ENCODE measurements at places on chromosomes 12 and 14. TPM values are rescaled to one million over a fixed set of nuclear protein-coding genes. Genes with fewer than 3 reads are reported as not detected.

RIPK3 gene
- total RNA-seq: 23.4 TPM

OAS2 gene
- 57.7 TPM for total RNA-seq

TMEM132D gene
- 1.0 TPM for total RNA-seq

HHIPL1 gene
- total RNA-seq: 1.6 TPM

SCNN1A gene
- 199 TPM for total RNA-seq

DNA sequence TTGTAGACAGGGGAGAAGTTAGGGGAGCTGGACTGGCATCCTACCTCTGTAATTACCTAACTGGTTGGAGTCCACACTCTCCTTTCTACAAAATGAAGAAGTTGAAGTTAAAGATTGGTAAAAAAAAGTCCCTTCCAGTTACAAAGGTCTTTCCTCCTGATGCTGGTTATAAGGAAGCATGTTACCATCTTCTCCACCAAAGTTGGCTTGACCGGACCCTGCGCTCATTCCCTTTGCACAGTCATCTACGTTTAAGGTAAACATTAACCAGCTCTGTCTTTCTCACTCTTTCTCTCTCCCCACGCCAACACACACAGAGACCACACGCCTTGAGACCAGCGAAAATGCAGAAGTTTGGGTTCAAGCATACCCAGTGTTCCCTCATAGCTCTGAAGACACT is 11.9 kb downstream of the FBLN5 start:
- no peaks in the 10 kb centered on the region for H3K27me3 ChIP-seq
- H3K4me1 ChIP-seq: no peaks in the 10 kb centered on the region
- H3K36me3 ChIP-seq: peaks cover 27% of the 10 kb centered on the region
- no peak overlapping the region for H3K4me3 ChIP-seq
- DNase-seq: no peak

- no peak overlapping the region for H3K27ac ChIP-seq
- no peak overlapping the region for H3K4me3 ChIP-seq
- H3K27me3 ChIP-seq: no peaks in the 10 kb centered on the region
- no peaks in the 10 kb centered on the region for H3K36me3 ChIP-seq
- no peaks in the 10 kb centered on the region for H3K4me1 ChIP-seq
- DNase-seq: no peak
Observed at GRCh38 chr12:20423557-20423956, 55.2 kb downstream of the PDE3A start.

DNA sequence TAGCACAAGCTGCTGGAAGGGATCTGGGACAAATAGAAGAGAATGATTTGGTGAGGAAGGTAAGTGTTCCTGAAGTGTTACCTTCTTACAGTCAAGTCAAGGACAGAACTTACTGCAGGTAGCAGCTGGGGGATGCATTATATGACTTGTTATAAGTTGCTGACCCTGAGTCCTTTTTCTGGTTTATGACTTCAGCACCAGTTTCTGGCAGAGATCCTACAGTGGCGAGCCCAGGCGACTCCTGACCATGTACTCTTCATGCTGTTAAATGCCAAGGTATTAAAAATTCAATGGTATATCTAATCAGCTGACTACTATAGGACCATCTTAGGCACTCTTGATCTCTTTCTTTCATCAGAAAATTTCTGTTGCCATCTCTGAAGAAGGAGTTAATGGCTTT is 45.1 kb upstream of the ATF1 start:
- H3K4me1 ChIP-seq: no peaks in the 10 kb centered on the region
- H3K36me3 ChIP-seq: peaks cover 81% of the 10 kb centered on the region
- no peaks in the 10 kb centered on the region for H3K27me3 ChIP-seq

DNA sequence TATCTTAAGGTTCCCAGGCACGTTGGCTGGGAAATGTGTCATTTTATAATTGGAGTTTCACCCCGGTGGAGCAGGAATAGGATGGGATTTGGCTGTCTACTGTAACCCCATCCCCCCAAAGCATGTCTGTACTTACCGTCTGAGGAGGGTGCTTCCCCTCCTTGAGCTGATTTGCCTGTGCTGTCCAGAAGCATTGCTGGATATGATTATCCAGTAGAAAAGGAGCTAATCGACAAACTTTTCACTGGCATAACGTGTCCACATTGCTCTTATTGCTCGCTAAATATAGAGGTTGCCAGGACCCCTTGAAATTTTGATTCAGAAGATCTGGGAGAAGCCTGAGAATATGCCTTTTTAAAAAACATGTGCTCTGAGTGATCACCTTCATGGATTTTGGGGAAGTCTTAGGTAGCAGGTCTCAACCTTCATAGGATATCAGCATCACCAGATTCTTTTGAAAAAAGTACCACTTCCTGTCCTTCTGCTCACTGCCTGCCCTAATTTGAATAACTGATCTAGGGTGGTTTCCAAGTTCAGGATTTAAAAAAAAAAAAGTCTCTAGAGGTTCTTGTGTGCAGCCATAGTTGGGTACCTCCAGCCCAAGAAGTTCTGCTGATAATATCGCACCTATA is 80.4 kb upstream of the KCNA1 start:
- peaks cover 15% of the 10 kb centered on the region for H3K27me3 ChIP-seq
- no peaks in the 10 kb centered on the region for H3K36me3 ChIP-seq
- H3K4me3 ChIP-seq: no peak overlapping the region

- H3K27ac ChIP-seq: no peak overlapping the region
- no peak for DNase-seq
- no peaks in the 10 kb centered on the region for H3K27me3 ChIP-seq
Observed at GRCh38 chr14:38512236-38512635, 256.3 kb upstream of the CLEC14A start.

DNA sequence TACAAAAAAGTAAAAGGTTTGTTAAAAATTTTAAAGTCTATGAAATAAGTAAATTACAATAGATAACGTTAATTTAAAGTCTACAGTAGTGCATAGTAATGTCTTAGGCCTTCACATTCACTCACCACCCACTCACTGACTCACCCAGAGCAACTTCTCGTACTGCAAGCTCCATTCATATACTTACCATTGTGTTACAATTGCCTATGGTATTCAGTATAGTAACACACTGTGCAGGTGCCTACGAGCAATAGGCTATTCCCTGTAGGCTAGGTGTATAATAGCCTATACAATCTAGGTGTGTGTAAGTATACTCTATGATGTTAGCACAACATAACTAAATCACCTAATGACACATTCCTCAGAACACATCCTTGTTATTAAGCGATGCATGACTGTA is 435.3 kb upstream of the TMTC1 start:
- H3K36me3 ChIP-seq: no peaks in the 10 kb centered on the region
- no peaks in the 10 kb centered on the region for H3K4me1 ChIP-seq

GRCh38 chr12:3725388-3726115 is 27.4 kb downstream of the CRACR2A start:
- DNase-seq: no peak
- H3K4me3 ChIP-seq: no peak overlapping the region
- no peak overlapping the region for H3K27ac ChIP-seq
- H3K27me3 ChIP-seq: no peaks in the 10 kb centered on the region
- no peaks in the 10 kb centered on the region for H3K36me3 ChIP-seq
- H3K4me1 ChIP-seq: peaks cover 8% of the 10 kb centered on the region

DNA sequence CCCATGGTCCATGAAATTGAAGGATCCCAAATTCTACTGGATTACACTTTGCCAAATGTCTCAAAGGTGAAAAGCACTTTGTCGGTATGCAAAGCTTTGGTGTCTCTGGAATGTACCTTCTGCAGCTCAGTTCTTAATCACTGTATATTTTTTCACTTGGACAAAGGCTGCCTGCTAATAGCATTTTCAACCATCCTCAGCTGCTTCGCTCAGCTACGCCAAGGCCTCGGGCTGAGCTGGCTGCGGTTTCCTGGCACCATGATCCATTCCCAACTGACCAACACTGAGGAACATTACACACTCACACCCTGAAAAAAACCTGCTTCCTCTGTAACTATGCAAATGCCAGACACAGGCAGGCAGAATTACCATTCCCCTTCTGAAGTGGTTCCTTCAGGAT is 335.2 kb downstream of the DPF3 start:
- no peaks in the 10 kb centered on the region for H3K36me3 ChIP-seq
- H3K4me3 ChIP-seq: no peak overlapping the region
- no peaks in the 10 kb centered on the region for H3K4me1 ChIP-seq
- H3K27me3 ChIP-seq: no peaks in the 10 kb centered on the region

- H3K4me1 ChIP-seq: no peaks in the 10 kb centered on the region
- H3K4me3 ChIP-seq: no peak overlapping the region
- no peak overlapping the region for H3K27ac ChIP-seq
- H3K27me3 ChIP-seq: no peaks in the 10 kb centered on the region
- no peak for DNase-seq
- H3K36me3 ChIP-seq: no peaks in the 10 kb centered on the region
Observed at GRCh38 chr12:112627851-112628250, 163.7 kb upstream of the RPH3A start.

GRCh38 chr14:76931631-76932402 is 96.7 kb downstream of the IRF2BPL start:
- peaks cover 8% of the 10 kb centered on the region for H3K4me1 ChIP-seq
- H3K27ac ChIP-seq: no peak overlapping the region
- H3K27me3 ChIP-seq: no peaks in the 10 kb centered on the region
- no peak overlapping the region for H3K4me3 ChIP-seq
- no peaks in the 10 kb centered on the region for H3K36me3 ChIP-seq

DNA sequence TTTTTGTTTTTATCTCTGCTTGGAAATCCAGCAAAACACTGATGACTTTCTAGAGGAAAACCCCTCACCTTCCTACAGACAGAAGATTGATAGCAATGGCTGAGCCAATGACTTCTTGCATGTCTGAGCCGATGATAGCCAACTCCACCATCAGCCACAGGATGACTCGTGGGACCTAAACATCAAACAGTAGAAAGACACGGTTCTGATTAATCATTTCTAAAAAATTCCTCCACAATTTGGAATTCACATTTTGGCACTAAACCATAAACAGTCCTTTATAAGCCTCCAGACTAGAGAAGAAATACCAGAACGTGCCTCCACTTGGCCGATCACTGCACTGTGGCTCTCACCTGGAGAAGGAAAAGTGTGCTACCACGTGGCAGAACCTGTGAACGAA is 25.9 kb downstream of the SLC11A2 start:
- H3K27me3 ChIP-seq: no peaks in the 10 kb centered on the region
- peaks cover 92% of the 10 kb centered on the region for H3K36me3 ChIP-seq
- H3K4me3 ChIP-seq: no peak overlapping the region

DNA sequence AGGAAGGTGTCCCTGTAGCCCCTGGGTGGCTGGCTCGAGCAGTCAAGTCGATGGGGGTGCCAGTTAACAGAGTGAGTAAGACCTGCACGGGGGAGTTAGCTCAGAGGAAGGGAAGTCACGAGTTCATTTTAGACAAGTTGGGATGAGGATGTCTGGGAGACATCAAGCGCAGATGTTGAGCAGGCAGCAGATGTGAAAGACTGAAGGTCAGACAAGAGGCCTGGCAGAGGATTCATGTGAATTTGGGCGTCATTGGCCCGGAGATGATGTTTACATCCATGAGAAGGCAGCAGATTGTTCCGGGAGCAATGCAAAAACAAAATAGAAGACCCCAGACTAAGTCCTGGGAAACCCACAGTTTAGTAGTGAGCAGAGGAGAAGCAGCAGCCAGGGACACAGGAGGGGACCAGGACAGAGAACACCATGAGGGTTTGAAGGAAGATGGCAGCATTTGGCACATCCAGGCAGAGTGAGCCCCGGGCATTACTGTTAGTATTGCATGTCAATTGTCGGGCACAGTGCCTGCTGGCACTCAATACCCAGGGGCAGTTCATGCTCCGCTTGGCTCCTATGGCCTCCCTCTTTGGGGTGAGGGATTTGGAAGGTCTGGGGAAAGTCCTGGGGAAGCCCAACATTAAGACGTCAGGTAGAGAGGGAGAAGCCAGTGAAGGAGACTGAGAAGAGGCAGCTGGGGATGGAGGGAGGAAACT is 15.1 kb downstream of the LTBP2 start:
- H3K27me3 ChIP-seq: no peaks in the 10 kb centered on the region
- H3K4me3 ChIP-seq: no peak overlapping the region
- H3K36me3 ChIP-seq: no peaks in the 10 kb centered on the region
- DNase-seq: no peak

DNA sequence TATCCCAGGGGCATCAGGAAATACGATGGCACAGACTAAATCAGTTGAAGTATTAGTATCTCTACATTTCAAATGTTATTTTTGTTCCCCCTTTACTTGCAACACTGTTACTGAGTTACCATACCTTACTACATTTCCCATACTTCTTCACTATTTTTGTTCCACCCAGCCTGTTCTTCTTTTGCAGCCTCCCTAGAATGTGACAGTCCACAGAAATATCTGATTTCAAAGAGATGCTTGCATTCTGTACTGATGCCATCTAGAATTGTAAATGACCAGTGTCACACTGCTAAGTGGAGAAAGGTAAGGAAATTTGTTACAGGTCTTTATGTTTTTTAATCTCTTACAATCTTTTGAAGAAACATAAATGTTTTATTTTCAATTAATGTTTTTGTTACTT is 279.9 kb downstream of the CCER1 start:
- H3K27ac ChIP-seq: no peak overlapping the region
- H3K27me3 ChIP-seq: no peaks in the 10 kb centered on the region
- DNase-seq: no peak
- H3K4me3 ChIP-seq: no peak overlapping the region
- no peaks in the 10 kb centered on the region for H3K4me1 ChIP-seq

GRCh38 chr12:72790273-72790672 is 518.1 kb downstream of the TRHDE start:
- no peak for DNase-seq
- H3K36me3 ChIP-seq: no peaks in the 10 kb centered on the region
- H3K4me3 ChIP-seq: no peak overlapping the region
- H3K27me3 ChIP-seq: no peaks in the 10 kb centered on the region

DNA sequence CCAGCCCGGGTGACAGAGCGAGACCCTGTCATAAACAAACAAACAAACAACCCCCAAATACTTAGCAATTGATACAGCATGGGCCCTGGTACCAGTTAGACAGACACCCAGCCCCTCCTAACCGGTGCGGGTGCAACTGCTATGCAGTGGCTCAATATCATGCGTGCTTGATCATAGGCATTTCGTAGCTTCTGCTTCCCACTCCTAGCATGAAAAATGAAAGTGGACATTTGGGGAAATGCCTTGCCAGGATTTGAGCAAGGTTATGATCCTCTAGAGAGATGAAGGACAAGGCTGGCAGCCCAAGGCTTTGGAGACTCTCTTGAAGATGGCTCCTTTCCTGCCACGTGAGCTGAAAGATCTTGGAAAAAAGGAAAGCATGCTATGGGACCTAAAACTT is 13.7 kb downstream of the FGF6 start:
- no peak overlapping the region for H3K4me3 ChIP-seq
- H3K36me3 ChIP-seq: no peaks in the 10 kb centered on the region
- H3K27me3 ChIP-seq: peaks cover 9% of the 10 kb centered on the region
- H3K27ac ChIP-seq: no peak overlapping the region
- no peaks in the 10 kb centered on the region for H3K4me1 ChIP-seq

DNA sequence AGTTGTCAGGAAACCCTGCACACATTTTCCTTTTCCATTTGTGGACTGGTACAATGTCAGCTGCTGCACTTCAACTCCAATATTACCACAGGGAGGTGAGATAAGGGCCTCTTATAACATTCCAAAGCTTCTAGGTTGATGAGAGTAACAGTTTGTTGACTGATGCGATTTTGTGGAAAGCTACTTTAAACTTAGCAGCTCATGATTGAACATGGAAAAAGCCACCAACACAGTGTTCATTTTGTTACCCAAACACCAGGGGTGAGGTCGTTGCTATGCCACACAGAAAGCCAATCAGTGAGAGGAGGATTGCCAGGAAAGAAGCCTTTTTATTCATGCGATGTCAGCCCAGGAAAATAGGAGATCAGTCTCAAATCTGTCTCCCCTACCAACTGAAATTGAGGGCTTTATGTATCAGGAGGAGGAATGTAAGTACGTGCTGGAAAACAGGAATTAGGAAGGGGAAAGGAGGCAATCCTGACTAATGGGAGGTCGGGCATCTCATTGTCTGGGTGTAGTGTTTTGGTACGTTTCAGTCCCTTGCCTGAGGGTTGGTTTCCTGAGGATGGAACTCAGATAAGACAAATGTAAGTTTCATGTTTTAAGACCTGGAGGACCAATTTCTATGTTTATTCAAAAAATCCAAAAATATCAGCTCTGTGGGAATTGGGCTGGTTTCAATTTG is 92.7 kb upstream of the PLEKHA5 start:
- DNase-seq: no peak
- peaks cover 17% of the 10 kb centered on the region for H3K4me1 ChIP-seq
- H3K27me3 ChIP-seq: no peaks in the 10 kb centered on the region
- no peaks in the 10 kb centered on the region for H3K36me3 ChIP-seq
- no peak overlapping the region for H3K4me3 ChIP-seq

Data from upper lobe of right lung (tissue), 1 donor.